ENCODE measurements at places on chromosomes 6 and 20. TPM values are rescaled to one million over a fixed set of nuclear protein-coding genes. Genes with fewer than 3 reads are reported as not detected.

- H3K27ac ChIP-seq: no peak overlapping the region
- H3K4me1 ChIP-seq: no peaks in the 10 kb centered on the region
- H3K36me3 ChIP-seq: peaks cover 11% of the 10 kb centered on the region
Observed at GRCh38 chr6:128327890-128328289, 192.5 kb downstream of the PTPRK start.

DNA sequence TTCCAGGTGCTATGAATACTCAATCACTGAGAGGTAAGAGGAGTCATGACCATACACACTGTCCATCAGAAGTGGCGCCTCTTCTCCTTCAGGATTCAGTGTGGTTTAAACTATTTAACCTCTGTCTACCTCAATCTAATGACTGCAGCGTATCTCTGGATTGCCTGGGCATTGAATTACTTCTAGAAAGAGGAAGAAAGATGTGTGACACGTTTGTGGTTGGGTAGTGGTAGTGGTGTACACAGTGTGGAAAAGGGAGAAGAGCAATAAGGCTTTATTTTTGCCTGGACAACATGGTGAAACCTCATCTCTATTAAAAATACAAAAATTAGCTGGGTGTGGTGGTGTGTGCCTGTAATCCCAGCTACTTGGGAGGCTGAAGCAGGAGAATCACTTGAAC, 38.0 kb upstream of the ECHDC1 start:
- H3K4me3 ChIP-seq: no peak overlapping the region
- no peak for DNase-seq
- no peaks in the 10 kb centered on the region for H3K4me1 ChIP-seq
- no peak overlapping the region for H3K27ac ChIP-seq

- no peak overlapping the region for H3K4me3 ChIP-seq
- H3K27ac ChIP-seq: no peak overlapping the region
- no peaks in the 10 kb centered on the region for H3K36me3 ChIP-seq
Observed at GRCh38 chr20:49925901-49926454, 10.2 kb upstream of the RNF114 start.

DNA sequence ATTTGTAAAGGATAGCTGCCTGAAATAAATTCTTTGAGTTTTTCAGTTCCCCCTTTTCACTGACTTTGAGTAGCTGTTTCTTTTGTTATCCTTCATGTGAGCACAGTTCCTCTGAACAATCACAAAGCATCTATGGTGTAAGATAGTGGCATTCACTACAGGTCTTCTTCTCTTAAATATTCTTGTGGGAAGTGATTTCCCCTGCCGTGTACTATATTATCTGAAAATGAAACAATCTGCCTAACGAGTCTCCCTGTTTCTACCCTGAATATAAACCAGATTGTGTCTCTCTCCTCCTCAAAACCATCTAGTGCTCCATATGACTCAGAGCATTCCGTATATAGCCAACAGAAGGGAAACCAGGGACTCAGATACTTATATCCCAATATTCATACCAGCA, 380.1 kb upstream of the SOX4 start:
- peak overlapping the region; percentile 1 for H3K27ac ChIP-seq
- H3K36me3 ChIP-seq: peaks cover 81% of the 10 kb centered on the region
- H3K4me1 ChIP-seq: no peaks in the 10 kb centered on the region
- no peak overlapping the region for H3K4me3 ChIP-seq

- peaks cover 63% of the 10 kb centered on the region for H3K36me3 ChIP-seq
- H3K27ac ChIP-seq: no peak overlapping the region
- DNase-seq: no peak
- no peak overlapping the region for H3K4me3 ChIP-seq
- peaks cover 5% of the 10 kb centered on the region for H3K4me1 ChIP-seq
Observed at GRCh38 chr6:57327311-57327710, 9.9 kb downstream of the PRIM2 start.

DNA sequence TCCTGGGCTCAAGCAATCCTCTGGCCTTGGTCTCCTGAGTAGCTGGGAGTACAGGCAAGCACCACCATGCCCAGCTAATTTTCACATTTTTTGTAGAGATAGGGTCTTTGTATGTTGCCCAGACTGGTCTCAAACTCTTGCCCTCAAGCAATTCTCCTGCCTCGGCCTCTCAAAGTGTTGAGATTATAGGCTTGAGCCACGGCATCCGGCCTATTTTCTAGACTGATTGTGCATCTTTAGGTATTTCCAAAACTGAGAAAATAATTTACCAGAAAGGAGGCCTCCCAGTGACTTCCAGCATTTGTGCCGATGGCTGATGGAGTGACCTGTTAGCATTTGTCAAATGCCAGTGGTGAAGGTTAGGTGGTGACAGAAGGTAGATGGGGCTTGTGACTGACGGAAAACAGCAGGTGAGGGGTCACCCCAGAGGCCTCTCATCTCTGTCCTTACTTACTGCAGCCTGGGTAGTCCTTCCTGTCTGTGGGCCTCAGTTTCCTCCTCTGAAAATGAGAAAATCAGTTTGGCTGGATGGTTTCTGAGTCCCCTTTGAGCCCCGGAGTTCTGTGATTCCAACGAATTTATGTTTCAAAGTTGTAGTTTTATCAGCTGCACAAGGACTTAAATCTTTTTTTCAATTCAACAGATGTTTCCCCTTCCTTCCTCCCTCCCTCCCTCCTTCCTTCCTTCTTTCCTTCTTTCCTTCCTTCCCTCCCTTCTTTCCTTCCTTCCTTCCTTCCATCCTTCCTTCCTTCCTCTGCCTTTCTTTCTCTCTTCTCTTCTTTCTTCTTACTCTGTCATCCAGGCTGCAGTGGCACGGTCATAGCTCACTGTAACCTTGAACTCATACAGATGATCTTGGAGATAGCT, 53.5 kb downstream of the TGM2 start:
- DNase-seq: no peak
- no peak overlapping the region for H3K4me3 ChIP-seq
- no peak overlapping the region for H3K27ac ChIP-seq
- no peaks in the 10 kb centered on the region for H3K27me3 ChIP-seq
- H3K36me3 ChIP-seq: no peaks in the 10 kb centered on the region

- no peak overlapping the region for H3K27ac ChIP-seq
- peak overlapping the region; percentile 77 for H3K4me3 ChIP-seq
- no peak for DNase-seq
- H3K27me3 ChIP-seq: peaks cover 1% of the 10 kb centered on the region
- peaks cover 11% of the 10 kb centered on the region for H3K4me1 ChIP-seq
Observed at GRCh38 chr6:16836144-16836981, 75.1 kb upstream of the ATXN1 start.

GRCh38 chr6:123997223-123997622, 193.6 kb downstream of the NKAIN2 start:
- H3K4me1 ChIP-seq: no peaks in the 10 kb centered on the region
- no peak for DNase-seq
- no peaks in the 10 kb centered on the region for H3K36me3 ChIP-seq

- no peaks in the 10 kb centered on the region for H3K4me1 ChIP-seq
- H3K36me3 ChIP-seq: peaks cover 4% of the 10 kb centered on the region
- no peak for DNase-seq
- H3K27ac ChIP-seq: no peak overlapping the region
Observed at GRCh38 chr20:17773619-17774018, 73.9 kb downstream of the BANF2 start.

DNA sequence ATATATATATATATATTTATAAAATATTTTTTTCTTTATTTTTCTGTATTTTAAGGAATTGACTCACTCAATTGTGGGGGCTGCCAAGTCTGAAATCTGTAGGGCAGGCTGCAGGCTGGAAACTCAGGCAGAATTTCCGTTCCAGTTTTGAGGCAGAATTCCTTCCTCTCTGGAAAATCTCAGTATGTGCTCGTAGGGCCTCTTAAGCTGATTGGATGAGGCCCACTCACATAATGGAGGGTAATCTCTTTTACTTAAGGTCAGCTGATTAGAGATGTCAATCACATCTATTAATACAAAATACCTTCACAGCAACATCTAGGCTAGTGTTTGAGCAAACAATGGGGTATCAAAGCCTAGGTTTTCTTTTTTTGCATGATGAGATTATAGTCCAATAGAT, 244.7 kb upstream of the RNF24 start:
- peaks cover 33% of the 10 kb centered on the region for H3K27me3 ChIP-seq
- H3K36me3 ChIP-seq: no peaks in the 10 kb centered on the region
- DNase-seq: no peak
- H3K4me3 ChIP-seq: no peak overlapping the region
- H3K4me1 ChIP-seq: no peaks in the 10 kb centered on the region

- H3K27me3 ChIP-seq: no peaks in the 10 kb centered on the region
- H3K36me3 ChIP-seq: no peaks in the 10 kb centered on the region
Observed at GRCh38 chr6:143221698-143222097, 161.0 kb downstream of the AIG1 start.

- peak overlapping the region; percentile 73 for H3K4me3 ChIP-seq
- no peak overlapping the region for H3K27ac ChIP-seq
- peaks cover 39% of the 10 kb centered on the region for H3K27me3 ChIP-seq
- DNase-seq: no peak
Observed at GRCh38 chr6:82362878-82363427, 664 bp upstream of the TPBG start.

- H3K4me3 ChIP-seq: no peak overlapping the region
- DNase-seq: no peak
- no peaks in the 10 kb centered on the region for H3K4me1 ChIP-seq
Observed at GRCh38 chr6:146434732-146435390, 108.8 kb upstream of the RAB32 start.

- H3K36me3 ChIP-seq: peaks cover 4% of the 10 kb centered on the region
- H3K4me1 ChIP-seq: no peaks in the 10 kb centered on the region
- H3K27me3 ChIP-seq: no peaks in the 10 kb centered on the region
- DNase-seq: no peak
- H3K4me3 ChIP-seq: no peak overlapping the region
Observed at GRCh38 chr6:147033267-147033666, 170.9 kb upstream of the STXBP5 start.

- no peak overlapping the region for H3K4me3 ChIP-seq
- H3K36me3 ChIP-seq: peaks cover 65% of the 10 kb centered on the region
- H3K27me3 ChIP-seq: no peaks in the 10 kb centered on the region
- no peak overlapping the region for H3K27ac ChIP-seq
Observed at GRCh38 chr6:111399626-111400025, 83.4 kb downstream of the REV3L start.

DNA sequence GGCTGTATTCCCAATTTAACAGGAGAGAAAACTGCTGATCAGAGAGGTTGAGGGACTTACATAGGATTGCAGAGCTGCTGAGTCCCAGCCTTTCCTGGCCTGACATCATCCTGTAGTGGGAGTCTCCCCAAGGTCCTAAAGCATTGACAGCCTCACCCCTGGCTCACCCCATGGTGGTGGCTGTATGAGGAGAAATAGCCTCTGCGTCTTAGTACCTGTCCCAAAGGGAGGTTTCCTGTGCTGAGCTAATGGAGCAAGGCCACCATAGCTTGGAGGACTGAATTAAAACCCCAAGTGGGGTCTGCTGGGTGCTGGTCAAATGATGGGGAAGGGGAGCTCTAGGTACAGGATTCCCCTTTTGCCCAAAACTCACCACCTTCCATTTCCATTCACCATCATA, 525.1 kb downstream of the CDH26 start:
- no peaks in the 10 kb centered on the region for H3K36me3 ChIP-seq
- peaks cover 13% of the 10 kb centered on the region for H3K27me3 ChIP-seq
- H3K4me3 ChIP-seq: no peak overlapping the region

DNA sequence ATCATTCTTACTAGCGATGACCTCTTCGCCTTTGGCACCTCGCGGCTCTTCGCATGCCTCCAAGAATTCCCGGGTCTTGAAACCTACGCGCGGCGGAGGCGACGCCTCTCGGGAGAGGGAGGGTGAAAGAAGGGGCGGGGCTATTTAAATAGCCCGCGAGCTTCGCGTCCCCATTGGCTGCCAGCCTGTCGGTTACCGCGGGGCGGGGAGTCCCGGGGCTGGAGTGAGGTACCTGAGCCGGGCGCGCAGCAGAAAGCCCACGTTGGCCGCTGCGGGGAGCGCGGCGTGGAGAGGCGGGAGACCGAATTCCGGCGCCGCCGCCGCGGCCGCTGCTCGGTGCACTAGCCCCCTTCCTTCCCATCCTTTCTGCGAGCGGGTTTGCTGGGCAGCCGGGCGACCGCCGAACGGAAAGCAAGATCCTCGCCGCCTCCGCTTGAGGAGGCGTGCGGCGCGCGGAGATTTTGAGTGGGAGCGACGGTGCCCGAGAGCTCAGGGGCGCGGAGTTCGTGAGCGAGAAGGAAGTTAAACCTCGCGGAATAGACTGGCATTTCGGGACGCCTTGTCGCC, at the start of gene BMP6:
BMP6 (plus strand) TSS at position 251 of the 567 bp plus-strand sequence. CDS start 857 bp downstream, outside the sequence.
- peaks cover 1% of the 10 kb centered on the region for H3K4me1 ChIP-seq
- H3K27me3 ChIP-seq: peaks cover 43% of the 10 kb centered on the region
- DNase-seq: no peak
- H3K27ac ChIP-seq: peak within 1 kb of the TSS; percentile 22

C6orf15 gene
- not detected for total RNA-seq

GPX5 gene
- total RNA-seq: not detected

PHIP gene
- 45.6 TPM for total RNA-seq

F13A1 gene
- 1.6 TPM for total RNA-seq

GGTLC1 gene
- total RNA-seq: not detected

RBPJL gene
- total RNA-seq: not detected

PNRC1 gene
- 699 TPM for total RNA-seq

PPP1R16B gene
- 33.6 TPM for total RNA-seq

ZC3H12D gene
- total RNA-seq: 61.9 TPM

FERMT1 gene
- not detected for total RNA-seq

SNAI1 gene
- total RNA-seq: 0.82 TPM

IMPG1 gene
- total RNA-seq: not detected

RRAGD gene
- 3.9 TPM for total RNA-seq

Data from naive thymus-derived CD8-positive, alpha-beta T cell (primary cell).